NCI-H2107 (cell line): ENCODE measurements at places on chromosomes 6 and 20.

DNA sequence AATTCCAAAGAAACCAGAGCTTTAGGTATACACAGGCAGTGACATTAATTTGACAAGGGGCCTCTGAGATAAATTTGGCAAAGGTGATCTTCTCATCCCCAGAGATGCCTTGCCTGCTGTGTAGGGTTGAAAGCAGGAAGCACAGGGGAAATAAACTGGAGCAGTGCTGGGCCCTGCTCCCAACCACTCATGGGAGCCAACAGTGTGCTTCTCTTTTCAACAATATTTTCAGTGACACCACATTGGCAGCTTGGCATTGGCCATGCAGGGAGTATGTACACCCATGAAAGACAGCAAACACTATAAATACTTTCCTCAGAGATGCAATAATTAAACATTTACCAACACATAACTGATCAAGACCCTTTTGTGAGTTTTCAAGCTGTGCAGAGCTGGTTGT lies 90.7 kb upstream of the F13A1 start:
- DNase-seq, result no peak

- DNase-seq, result no peak
Measured at GRCh38 chr20:57471496-57472372, 53.2 kb downstream of the CTCFL start.

DNA sequence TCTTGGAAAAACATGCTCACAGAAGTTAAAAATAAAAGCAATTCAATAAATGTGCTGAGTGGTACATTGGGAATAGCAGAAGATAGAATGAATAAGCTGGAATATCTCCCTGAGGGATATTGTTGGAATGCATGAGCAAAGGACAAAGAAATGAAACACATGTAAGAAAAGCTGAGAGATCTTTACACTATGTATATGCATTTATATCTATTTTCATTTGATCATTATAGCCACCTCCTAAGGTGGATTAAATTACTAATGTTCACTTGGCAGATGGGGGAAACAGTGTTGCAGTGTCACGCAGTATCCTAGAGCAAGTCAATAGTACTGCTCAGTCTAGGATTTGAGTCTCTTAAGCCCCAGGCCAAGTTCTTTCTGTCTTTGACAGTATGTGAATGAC lies 542.0 kb upstream of the MARCKS start:
- no peak for DNase-seq

- DNase-seq, result no peak
Measured at GRCh38 chr6:78462728-78463127, 404.6 kb upstream of the IRAK1BP1 start.

DNA sequence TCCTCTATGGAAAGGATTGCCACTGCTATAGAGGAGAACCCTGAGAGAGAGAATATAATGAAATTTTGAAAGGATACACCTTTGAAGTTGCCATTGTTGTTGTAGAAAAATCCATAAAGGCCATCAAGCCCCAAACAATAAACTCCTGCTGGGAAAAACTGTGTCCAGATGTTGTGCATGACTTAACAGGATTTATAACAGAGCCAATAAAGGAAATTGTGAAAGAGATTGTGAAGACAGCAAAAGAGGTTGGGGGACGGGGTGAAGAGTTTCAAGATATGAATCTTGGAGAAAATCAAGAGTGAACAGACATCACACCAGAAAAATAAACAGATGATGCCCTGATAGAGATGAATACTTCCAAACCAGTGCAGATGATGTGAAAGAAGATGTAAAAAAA lies 396.4 kb downstream of the BCKDHB start:
- no peak for DNase-seq

DNA sequence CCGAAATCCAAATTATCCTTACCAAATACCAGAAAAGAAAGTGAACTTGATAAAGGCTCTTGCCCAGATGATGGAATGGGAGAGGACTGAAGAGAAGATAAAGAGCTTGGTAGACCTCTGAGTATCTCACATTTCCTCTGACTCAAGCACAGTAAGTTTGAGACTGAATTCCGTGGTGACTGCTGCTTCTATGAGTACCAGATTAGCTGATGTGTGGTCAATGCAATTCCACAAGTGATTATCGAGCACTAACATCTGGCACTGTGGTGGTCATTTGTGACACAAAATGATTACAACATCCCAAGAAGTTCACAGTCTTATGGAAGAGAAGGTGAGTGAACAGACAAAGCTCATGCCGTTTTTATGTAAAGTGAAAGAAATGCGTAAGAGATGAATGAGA lies 2.6 kb upstream of the RPS6KA2 start:
- no peak for DNase-seq
